Iris pigment epithelial cell (primary cell): ENCODE measurements at places on chromosomes 2 and 18.

DNA sequence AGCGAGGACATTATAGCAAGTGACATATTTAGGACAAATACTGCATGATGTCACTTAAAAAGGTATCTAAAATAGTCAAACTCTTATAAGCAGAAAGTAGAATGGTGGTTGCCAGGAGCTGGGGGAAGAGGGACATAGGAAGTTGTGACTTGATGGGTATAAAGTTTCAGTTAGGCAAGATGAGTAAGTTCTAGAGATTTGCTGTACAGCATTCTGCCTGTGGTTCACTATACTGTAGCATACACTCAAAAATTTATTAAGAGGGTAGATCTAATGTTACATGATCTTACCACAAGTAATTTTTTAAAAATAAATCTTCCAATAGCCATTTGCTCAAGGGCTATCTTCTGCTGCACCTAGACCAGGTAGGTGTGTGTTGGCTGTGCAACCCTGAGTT, 78.1 kb upstream of the NPAS2 start:
- peak; percentile 52 for DNase-seq

DNA sequence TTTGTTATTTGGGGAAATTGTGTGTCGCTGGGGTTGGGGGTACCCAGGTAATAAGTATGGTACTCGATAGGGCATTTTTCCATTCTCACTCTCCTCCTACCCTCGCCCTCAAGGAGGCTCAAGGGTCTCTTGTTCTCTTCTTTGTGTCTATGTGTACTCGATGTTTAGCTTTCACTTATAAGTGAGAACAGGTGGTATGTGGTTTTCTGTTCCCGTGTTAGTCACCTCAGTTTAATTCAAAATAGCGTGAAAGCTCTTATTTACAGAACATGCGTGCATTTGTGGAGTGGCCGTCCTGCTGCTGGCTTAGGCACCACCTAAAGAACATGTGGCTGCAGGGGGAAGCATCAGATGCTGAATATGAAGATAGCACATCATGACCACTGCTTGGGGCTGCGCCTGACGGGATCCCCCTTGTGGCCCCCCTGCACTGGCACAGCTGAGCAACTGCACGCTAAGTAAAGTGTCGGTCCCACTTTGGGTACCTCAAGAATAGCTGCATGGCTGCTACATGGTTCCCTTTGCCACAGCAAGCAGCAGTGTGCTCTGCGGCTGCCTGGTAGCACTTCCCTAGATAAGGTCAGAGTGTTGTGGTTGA, 569.0 kb downstream of the DCDC2C start:
- DNase-seq, result no peak

GRCh38 chr2:23664066-23664788, 262.7 kb downstream of the ATAD2B start:
- DNase-seq, result no peak

GRCh38 chr2:219726916-219727315, 99.5 kb downstream of the SLC4A3 start:
- DNase-seq, result no peak

- DNase-seq, result no peak
Observed at GRCh38 chr18:10297086-10297485, 157.3 kb upstream of the APCDD1 start.

GRCh38 chr2:190835303-190835930, 45.2 kb upstream of the GLS start:
- peak; percentile 89 for DNase-seq

GRCh38 chr2:200454927-200455801, 54.7 kb downstream of the KCTD18 start:
- peak; percentile 61 for DNase-seq

- no peak for DNase-seq
Observed at GRCh38 chr2:241158546-241158900, 8.3 kb downstream of the PPP1R7 start.

DNA sequence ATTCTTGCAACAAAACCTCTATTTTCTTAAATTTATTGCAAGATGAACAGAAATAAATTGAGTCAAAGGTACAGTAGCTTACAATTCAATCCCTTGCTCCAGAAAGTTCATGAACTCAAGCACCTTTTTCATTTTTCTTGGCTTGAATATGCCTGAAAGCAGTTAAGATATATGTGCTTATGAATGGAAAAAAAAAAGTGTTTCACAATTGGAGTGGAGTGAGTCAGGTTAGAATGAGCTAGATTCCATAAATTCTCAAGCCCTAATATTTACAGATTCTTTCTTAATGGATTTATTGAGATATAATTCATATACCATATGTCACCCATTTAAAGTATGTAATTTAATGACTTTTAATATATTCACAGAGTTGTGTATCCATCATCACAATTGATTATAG, 39.6 kb upstream of the NEMP2 start:
- DNase-seq, result peak; percentile 79

DNA sequence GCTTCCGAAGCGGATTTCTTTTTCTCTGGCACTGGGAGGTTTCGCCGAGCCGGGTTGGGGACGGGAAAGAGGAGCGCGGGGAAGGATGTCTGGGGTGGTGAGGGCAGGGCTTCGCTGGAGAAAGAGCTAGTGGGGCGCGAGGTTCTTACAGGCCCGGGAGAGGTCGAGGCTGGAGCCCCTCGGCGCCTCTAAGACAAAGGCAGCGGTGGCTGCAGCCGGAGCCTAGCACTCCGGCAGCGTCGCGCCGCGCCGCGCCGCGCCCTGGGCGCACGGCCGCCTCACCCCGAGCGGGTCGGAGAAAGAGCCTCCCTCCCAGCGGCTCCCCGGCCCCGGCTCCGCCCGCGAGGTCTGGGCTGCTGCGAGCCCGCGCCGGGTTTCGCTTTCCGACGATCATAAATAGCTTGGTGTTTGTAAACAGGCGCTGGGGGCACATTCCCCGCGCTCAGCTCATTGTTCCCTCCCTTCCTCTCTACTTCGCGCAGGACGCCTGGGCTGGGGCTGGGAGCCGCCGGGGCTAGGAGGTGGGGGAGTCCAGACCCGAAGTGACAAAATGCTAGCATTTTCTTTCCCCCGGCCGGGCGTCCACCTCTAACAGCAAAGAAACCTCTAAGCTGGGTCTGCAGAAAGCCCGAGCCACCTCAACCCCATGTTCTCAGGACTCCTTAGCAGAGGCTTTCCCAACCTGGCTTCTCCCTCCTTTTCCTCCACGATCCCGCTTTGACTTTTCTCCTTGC, 813 bp upstream of the MEIS1 start:
- DNase-seq, result peak; percentile 81

- DNase-seq, result no peak
Observed at GRCh38 chr18:4134700-4135099, 320.4 kb downstream of the DLGAP1 start.
